ENCODE measurements at places on chromosomes 3 and 15. TPM values are rescaled to one million over a fixed set of nuclear protein-coding genes. Genes with fewer than 3 reads are reported as not detected.

Gene FES
- total RNA-seq = 21.8 TPM

Gene INSYN1
- total RNA-seq = 5.6 TPM

Gene GP5
- total RNA-seq = 0.10 TPM

Gene OR5AC2
- total RNA-seq = not detected

Gene CRYBG3
- 16.4 TPM for total RNA-seq

Gene C3orf70
- 0.75 TPM for total RNA-seq

Gene TMCO5A
- total RNA-seq = not detected

Gene SMAD6
- total RNA-seq = 43.7 TPM

Gene CHST2
- 95.0 TPM for total RNA-seq

All from cardiac ventricle fibroblast (primary cell).